ENCODE measurements at places on chromosomes 11 and 22.

- no peak for DNase-seq
Measured at GRCh38 chr11:92387859-92388258, 163.2 kb downstream of the FAT3 start.

DNA sequence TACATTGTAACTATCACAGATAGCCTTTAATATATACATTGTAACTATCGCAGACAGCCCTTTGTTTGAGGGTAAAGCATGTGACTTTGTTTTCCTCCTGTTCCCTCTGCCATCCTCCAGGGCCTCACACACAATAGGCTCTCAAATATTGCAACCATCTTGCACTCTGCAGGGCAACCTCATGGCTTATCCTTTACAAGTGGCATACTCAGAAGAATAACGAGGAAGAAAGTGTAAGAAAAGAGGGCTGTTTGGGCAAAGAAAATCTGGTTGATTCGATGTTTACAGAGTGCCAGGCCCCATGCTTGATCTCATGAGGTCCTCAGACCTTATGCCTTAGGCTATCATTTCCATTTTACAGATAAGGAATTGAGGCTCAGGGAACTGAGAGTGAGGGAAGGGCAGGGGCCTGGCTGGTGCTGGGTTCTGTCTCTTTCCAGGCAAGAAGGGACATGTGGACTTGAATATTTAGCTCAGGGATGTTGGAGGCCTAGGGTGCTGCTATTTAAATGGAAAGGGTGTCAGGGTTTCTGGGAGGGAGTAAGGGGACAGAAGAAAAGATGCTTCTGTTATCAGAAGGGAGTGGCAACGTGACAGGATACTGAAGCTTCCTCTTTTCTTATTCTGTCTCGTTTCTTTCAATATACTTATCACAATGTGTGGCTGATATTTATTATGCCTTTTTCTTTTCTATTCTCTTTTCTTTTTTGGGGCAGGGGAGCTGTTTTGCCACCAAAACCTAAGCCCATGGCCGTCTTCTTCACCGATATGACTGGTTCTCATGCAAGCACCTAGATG is 1.1 kb upstream of the SAMM50 start:
- DNase-seq: no peak

GRCh38 chr22:19681863-19682245 is 32.4 kb upstream of the SEPTIN5 start:
- DNase-seq: no peak

GRCh38 chr11:44835938-44836337 is 109.2 kb downstream of the TSPAN18 start:
- no peak for DNase-seq

Data from GM12864 (cell line).